ENCODE measurements at places on chromosomes 12 and 14.

DNA sequence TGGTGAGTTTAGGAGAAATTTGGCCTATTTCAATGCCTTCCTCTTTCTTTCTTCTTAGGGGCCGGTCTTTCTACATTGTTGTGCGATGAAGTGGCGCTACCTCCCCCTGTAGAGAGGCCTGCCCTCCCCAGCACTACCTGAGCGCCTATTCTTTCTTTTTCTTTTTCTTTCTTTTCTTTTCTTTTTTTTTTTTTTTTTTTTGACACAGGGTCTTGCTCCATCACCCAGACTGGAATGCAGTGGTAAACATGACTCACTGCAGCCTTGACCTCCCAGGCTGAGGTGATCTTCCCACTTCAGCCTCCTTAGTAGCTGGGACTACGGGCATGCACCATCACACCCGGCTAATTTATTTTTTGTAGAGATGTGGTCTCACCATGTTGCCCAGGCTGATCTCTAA, 136.1 kb upstream of the MAX start:
- DNase-seq = no peak

DNA sequence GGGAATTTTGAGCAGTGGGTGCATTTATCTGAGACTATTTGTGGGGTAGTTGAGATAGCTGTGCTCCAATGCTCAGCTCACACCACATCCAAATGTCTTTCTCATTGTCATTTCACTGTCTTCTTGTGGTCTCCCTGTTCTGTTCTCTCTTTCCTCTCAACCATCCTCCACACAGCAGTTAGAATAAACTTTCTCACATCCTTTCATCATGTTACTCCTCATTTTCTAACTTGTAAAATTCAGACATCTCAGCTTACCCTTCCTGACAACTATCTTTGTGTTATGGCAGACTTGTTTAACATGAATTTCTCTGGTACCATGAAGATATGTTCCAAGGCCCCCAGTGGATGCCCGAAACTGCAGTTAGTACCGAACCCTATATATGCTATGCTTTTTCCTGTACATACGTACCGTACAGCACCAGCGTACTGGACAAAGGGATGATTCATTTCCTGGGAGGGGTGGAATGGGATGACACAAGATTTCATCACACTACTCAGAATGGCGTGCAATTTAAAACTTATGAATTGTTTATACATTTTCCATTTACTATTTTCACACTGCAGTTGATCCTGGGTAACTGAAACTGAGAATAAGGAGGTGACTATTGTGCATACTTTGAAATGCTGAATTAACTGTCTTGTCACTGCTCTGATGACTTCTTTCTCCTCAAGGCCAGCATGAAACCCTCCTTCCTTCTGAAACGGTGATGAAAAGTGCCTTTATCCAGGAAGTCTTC, 177.1 kb upstream of the SLC38A2 start:
- no peak for DNase-seq

DNA sequence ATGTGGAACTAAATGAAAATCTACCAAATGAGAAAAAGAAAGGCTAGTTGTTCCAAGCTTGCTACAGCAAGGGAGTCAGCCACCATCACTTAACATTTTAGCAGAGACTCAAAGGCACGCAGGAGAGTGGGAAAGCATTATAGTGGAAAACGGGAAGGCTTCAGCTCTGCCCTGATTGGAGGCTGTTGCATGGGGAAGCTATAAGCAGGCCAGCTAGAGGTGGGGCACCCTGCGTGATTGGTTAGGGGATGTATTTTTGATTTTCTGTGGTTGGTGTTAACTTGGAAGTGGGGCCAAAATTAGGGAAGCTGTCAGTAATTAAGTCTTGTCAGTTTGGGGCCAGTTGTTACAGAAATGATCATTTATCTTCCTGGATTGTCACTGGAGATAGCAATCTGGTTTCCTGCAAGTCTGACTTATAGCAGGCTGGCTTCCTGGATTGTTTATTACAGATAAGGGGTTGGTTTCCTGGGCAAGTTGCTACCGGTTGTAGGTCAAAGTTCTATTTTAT, 93.9 kb downstream of the FAR2 start:
- DNase-seq = no peak

- no peak for DNase-seq
These were observed 5.1 kb downstream of the E2F7 start for GRCh38 chr12:77060136-77060882.

DNA sequence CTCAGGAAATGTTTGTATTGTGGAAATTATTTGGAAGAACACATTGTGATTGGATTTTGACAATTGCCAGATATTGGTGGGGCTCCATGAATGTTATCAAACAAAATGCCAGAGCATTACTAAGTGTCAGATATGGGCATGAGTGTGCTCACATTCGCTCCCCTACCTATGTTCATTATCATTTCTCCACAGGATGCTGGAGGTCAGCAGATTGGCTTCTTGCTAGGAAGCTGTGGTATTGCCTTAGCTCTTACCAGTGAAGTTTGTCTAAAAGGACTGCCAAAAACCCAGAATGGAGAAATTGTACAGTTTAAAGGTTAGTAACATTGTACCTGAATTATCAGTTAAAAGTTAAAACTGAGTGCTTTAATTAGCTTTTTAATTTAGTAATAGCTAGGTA, 78.3 kb upstream of the ATF1 start:
- DNase-seq = no peak

- no peak for DNase-seq
These were observed 2.0 kb downstream of the PTHLH start for GRCh38 chr12:27970401-27971120.

GRCh38 chr12:88726806-88727720, 146.8 kb upstream of the KITLG start:
- DNase-seq = no peak

- DNase-seq = no peak
These were observed 14.7 kb downstream of the PTPRO start for GRCh38 chr12:15336768-15337553.

DNA sequence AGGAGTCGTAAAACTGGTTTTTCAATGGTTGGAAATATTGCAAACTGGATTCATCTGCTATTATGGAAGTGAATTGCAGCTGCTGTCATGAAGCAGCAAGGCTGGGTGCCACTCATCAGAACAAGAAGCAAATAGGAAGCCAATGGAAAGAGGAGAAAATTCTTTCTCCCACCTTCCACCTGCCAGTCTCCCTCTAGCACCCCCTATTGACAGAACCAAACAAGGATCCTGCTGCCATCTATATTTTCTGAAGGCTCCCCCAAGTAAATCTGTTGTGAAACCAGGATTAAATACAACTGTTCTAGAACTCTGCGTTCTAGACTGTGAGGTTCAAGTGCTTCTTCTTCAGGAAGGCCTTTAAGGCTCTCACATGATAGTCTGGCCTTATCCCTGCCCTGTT, 286.6 kb downstream of the AACS start:
- DNase-seq = no peak

- DNase-seq = peak; percentile 24
These were observed 1.9 kb upstream of the BAZ2A start for GRCh38 chr12:56631790-56632700.

DNA sequence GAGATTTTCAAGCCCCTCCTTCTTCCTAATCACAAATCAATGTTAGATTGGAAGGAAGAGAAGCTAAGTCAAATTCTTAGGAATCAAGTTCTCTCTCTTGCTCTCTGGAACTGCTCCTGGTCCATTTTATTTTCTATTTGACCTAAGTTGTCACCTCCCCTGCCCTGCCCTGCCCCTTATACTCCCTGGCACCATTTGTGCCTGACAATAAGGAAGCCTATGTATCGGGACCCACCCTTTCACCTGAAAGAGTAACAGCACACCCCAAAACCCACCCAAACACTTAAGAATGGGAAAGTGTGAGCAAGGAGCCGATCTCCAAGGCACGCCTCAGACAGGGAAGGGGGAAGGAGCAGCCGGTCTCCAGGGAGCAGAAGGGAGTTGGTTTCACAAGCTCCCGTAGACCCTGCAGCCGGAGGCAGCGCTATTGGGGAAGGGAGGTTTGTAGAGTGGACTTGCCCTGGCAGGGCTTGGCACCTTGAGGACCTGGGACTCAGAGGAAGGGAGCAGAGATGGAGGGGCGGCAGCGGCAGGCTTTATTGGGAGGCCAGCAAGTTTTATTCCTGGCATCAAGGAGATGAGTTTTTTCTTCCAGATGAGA, 1.6 kb downstream of the LRRC74A start:
- no peak for DNase-seq

GRCh38 chr12:15629761-15630160, 159.4 kb downstream of the EPS8 start:
- DNase-seq = no peak

- DNase-seq = no peak
These were observed 51.8 kb downstream of the FAM222A start for GRCh38 chr12:109765446-109765810.

- no peak for DNase-seq
These were observed 22.4 kb downstream of the SOCS2 start for GRCh38 chr12:93594766-93595311.

DNA sequence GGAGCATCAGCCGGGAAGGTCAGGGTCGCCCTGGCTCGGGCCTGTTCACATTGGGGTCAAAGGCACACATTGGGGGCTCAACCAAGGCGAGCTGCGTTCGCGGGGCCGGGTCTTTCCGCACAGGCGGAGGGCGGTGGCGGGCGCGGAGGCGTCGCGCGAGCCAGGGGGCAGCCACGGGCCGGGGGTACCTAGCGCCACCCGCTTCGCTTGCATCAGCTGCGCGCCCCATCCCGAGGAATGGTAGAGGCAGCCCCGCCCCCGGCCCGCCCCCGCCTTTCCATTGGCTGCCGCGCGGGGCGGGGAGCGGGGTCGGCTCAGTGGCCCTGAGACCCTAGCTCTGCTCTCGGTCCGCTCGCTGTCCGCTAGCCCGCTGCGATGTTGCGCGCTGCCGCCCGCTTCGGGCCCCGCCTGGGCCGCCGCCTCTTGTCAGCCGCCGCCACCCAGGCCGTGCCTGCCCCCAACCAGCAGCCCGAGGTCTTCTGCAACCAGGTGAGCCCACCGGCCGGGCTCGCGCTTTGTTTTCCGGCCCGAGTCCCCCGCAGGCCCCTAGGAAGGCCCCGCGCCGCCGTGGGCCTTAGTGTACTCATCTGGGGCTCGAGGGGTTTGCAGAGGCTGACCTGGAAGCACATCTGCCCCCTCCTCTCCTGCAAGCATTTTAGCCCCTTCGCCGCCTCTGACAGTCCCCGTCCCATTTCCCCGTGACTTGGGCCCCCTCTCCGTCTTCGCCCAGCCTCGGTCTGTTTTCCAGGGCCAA, at the start of gene ALDH2:
ALDH2 (plus strand) TSS at position 326 of the 754 bp plus-strand sequence; CDS start at position 376, 50 bp downstream.
- DNase-seq = peak; percentile 66

DNA sequence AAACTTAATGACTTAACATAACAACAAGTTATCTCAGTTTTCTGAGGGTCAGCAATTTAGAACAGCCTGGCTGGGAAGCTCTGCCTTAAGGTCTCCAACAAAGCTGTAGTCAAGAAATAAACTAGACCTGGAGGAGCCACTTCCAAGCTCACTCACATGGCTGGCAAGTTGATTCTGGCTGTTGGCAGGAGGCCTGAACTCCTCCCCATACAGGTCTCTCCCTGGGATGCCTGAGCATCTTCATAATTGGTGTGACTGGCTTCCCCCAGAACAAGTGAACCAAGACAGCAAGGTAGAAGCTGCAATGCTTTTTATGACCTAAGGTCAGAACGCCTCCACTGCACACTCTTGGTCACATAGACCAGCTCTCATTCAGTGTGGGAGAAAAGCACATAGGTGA, 128.3 kb downstream of the SAMD4A start:
- no peak for DNase-seq

- peak; percentile 37 for DNase-seq
These were observed 178.9 kb upstream of the MGAT4C start for GRCh38 chr12:86435053-86435452.

DNA sequence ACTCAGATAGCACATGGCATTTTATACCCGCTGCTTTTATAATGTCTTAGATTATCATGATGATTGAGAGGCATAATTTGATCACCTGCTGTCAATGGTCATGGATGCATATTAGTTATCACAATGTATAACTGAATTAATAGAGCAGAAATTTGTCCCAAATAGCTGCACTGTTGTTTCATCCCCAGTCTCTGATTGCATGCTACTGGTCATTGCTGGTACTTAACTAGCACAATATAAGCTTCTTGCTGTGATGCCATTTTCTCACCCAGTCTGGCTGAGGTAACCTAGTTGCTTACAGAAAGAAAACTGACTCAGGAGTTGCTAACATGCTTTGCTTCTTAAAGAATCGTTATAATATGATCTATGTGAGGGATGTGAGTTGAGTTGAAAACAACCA, 76.8 kb upstream of the PLEKHA5 start:
- DNase-seq = no peak

- DNase-seq = no peak
These were observed 336.4 kb downstream of the LRIG3 start for GRCh38 chr12:58583940-58584339.

GRCh38 chr12:93497456-93497855, 30.1 kb downstream of the MRPL42 start:
- no peak for DNase-seq

- peak; percentile 33 for DNase-seq
These were observed 519 bp downstream of the MORN3 start for GRCh38 chr12:121668750-121669520.

- DNase-seq = no peak
These were observed 55.4 kb downstream of the FAR2 start for GRCh38 chr12:29204521-29204920.

DNA sequence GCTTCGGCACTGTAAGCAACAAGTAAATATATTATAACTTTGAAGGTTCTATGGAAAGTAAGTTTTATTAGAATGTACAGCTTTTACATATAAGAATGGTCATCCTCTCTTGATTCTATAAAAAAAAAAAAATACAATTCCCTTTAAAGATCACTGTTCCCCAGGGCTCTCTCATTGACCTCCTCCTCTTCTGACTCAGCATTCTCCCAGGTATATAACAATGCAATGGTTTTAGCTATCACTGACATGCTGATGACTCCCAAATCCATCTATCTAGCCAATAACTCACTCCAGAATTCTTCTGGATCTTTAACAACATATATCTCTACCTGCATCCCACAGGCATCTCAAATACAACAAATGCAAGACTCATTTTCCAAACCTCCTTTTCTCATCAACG, 62.7 kb downstream of the EEA1 start:
- no peak for DNase-seq

DNA sequence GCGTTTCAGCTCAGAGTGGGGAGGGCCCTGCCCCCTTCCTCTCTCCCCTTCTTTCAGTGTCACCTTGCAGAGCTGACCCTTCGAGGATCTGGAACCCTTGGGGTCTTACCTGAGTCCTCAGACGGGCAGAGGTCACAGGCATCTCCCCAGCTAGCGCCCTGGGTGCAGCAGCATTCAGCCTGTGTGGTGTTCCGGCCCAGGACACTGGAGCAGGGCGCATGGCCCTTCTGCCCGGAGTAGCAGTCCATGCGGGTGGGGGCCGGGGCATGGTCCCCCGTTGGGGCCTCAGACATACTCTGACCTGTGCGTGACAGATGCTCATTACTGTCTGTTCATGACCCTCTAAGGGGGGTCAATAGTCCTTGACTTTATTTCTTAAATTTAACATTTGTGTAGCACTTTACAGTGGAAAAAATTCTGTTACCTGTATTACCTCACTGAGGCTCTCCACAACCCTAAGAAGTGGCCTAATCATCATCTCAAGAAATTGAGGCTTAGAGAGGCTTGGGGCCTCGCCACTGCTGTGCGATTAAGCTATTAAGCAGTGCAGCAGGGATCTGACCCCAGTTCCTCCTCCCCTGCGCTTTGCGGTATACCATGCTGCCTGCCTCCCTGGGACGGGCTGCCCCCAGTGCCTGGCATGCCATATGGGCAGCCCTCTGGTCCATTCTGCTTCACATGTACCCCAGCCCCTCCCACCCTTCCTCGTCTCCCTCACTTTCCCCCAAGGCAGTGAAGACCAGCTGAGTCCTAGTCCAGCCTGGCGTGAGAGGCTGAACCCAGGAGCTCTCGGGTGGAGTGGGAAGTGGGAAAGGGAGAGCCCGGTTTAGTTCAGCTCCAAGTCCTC, 11.5 kb downstream of the ISCA2 start:
- DNase-seq = no peak

GRCh38 chr14:83372271-83372670, 1838.6 kb upstream of the SEL1L start:
- no peak for DNase-seq

Measured in NCI-H1436 (cell line).